ENCODE measurements at places on chromosomes 4 and X.

DNA sequence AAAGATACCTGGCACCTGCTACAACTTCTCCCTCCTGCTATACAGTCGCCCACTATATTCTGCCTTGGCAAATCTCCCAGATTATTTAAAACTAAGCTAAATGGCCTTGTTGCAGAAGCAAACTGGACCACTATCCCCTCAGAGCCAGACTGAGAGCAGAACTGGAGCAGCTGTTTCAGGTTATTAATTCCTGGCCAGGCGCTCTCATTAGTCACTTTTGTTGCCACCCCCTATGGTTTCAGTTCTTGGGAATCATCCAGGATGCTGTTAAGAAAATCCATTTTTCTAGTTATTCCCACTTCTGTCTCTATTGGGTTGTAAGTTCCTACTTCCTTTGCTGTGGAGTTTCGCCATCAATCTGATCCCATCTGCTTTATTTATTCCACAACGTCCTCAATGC is 30.1 kb downstream of the ADGRA3 start:
- DNase-seq, result no peak

DNA sequence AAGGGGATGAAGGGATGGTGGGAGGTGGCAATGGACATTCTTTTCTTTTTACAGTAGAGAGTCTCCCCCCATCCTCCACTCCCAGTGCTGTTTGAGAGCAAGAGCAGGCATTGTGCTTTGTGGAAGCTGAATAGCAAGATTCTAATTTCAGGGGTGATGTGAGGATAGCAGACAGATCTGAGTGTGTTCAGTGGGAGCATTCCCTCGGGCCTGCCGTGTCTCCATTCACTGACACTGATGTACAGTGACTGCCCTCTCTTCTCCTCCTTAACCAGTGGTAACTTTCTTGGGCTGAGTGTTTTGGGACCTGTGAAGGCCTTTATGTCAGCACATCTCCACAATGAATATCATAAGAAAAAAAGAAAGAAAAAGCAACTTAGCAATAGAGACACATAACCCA is 396.6 kb upstream of the RPS6KA3 start:
- DNase-seq, result no peak

DNA sequence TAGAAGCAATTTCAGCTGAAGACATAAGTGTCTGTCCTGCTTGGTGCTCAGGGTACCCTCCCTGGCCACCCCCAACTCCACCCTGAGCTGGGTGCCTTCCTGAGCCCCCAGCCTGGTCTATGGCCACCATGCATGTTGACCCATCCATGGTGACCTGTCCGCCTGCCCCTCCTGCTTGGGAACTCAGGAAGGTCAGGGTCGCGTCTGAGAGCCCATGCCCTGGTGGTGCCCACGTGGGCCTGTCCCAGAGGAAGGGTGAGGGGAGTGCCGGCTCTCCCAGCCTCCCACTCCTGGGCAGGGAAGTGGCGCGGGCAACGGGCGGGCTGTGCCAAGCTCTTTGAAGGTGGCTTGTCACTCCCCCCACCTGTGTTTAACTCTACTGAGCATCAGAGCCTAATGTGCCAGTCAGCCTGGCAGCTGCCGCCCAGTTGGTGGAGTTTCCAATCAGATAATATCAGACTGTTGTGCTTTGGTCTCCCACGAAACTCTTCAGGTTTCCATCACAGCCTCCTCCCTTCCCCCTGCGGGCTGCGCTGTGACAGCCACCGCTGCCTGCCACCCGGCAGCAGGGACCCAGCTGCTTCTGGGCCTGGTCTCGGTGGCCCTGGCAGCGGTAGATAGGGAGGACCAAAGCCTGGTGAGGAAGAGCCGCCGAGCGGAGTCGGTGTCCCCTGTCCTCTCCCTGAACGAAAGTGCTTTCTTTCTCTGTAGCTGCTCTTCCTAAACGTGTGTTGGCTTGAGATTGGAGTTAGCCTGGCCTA is 4.8 kb downstream of the SH3BP2 start:
- peak; percentile 69 for DNase-seq

- DNase-seq, result no peak
Observed at GRCh38 chrX:24561121-24561520, 86.0 kb downstream of the PCYT1B start.

DNA sequence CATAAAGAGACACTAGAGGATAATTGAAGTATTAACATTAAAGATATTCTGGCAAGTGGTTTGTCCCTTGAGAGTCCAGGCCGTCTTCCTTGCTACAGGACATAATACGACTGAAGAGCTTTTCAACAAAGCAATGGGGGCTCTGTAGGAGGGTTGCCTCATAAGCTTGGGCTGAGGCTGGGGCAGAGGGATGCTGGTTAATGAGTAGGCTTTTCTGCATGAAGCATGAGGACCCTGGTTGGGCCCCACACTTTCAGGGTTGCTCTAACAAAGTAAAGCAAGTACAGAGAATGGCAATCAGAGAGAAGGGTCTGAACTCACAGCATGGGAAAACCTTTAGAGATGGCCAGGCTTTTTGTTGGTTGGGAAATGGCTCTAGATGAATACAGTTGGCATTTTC is 281.3 kb downstream of the IDS start:
- DNase-seq, result no peak

- peak; percentile 31 for DNase-seq
Observed at GRCh38 chrX:1316527-1316926, 20.1 kb upstream of the IL3RA start.

- no peak for DNase-seq
Observed at GRCh38 chrX:38500866-38501265, 60.5 kb upstream of the TSPAN7 start.

DNA sequence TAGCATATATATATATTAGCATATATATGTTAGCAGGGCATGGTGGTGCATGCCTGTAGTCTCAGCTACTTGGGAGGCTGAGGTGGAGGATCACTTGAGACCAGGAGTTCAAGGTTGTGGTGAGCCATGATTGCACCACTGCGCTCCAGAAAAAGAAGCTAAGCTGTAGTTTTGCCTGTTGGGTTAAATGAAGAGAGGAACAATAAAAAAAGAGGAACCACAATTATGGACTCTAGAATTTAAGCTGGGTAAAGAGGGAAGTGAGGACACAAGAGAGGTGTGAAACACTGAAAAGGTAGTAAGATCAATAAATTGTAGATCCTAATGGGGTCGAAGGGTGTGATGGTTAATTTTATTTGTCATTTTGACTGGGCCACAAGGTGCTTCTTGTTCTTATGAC is 40.5 kb upstream of the HSD17B10 start:
- no peak for DNase-seq

- DNase-seq, result peak; percentile 9
Observed at GRCh38 chrX:47568656-47569295, 7.8 kb downstream of the ARAF start.

GRCh38 chr4:171817026-171817425 is 3.8 kb downstream of the GALNTL6 start:
- no peak for DNase-seq

DNA sequence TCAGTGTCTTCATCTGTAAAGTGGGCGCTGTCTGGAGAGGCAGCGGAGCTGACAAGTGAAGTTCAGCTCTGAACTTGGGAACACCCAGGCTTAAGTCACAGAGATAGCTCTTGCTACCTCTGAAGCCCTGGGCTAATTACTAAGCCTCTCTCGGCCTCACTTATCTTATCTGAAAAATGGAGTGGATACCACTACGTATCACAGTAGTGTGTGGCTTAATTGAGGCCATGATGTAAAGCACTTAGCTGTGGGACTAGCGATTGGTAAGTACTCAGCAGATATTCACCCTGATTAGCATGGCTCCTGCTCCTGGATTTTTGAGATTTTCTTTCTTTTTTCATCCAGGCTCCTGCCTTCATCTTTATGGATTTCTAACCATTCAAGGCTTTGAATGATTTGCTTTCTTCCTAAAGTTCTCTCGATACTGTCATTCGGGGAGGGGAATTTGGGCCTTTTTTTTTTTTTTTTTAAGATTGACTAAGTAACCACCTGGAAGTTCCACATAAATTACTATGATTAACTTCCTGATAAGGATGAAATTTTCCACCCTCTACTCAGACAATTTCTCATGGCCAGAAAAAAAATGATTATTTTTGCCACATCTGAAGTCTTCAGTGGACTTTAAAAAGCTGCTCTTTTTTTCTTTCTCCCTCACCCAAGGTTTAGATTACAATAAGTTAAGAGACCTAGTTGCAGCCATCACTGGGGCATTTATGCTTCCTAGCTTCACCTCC is 17.1 kb downstream of the LDB2 start:
- DNase-seq, result no peak

DNA sequence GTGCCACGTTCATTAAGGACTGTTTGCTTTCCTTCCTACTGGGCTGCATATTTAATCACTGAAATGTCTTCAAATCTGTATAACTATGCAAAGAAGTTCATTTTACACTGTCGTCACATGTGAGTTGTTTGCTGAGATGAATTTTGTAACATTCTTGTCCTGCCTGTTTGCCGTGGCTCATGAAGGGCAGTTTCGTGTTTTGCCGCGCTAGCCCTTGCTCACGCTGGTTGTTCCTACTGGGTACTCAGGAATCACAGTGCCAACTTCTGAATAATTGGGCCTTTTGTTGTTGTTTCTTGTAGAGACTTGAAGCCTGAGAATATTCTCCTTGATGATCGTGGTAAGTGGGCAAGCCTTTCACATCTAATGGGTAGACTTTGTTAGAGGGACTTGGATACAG is 52.2 kb downstream of the HTT-AS start:
- DNase-seq, result no peak

DNA sequence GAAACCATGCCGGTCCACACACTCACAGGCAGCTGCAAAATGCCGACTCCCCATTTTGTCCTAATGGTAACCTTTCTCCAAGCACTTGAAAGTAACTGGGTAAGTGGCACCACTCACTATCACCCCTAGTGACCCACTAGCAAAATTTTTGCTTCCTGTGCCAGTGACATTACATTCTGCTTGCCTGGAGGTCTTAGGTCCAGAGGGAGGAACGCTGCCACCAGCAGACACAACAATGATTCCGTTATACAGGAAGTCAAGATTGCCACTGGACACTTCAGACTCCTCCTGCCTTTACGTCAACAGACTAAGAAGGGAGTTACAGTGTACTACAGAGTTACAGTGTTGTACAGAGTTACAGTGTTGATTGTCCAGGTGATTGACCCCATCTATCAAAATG is 11.8 kb upstream of the TMEM192 start:
- no peak for DNase-seq

GRCh38 chr4:106627051-106627450 is 258.5 kb upstream of the GIMD1 start:
- no peak for DNase-seq

DNA sequence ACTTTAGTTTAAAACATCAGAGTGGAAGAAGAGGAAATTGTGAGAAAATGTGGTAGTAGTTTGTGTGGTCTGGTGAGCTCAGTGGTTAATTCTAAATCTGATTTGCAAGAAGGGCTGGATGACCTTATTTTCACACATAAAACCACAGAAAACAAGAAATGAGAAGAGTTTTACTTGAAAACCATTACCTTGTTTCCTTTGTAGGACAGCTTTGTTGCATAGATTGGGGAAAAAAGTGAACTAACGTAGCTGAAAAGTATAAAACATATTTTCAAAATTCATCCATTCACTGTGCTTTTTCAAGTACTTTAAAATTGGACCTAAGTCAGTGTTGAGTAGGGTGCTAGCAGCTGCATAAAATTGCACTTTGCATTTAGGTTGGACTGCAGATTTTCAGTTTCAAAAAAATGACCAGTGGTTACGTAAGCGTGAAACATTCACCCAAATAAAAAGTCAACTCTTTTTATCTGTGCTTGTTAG is 211.3 kb downstream of the ARHGAP10 start:
- no peak for DNase-seq

- peak; percentile 52 for DNase-seq
Observed at GRCh38 chrX:48071064-48071985, at the start of gene ZNF630. TSS of gene ZNF630 (minus strand) at chrX:48071640. CDS start at chrX:48066886, 4,754 bp downstream.

- DNase-seq, result no peak
Observed at GRCh38 chr4:78149751-78150542, 92.8 kb downstream of the FRAS1 start.

DNA sequence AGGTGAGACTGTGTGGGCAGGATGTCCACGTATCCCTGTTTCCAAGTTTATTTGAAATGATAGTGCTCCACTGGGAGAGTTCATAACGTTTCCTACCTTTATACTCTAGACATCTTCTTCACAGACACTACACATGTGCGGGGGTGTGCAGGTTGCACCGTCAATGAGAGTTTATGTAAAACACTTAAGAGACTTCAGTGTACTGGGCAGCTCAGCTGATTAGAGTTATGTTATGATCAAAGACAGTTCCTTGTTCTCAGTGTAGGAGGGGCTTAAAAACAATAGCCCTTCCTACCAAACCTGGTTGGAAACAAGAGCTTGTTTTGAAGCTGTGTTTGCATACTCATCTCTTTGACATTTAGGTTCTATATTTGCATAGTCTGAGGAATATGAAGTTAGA is 326.9 kb upstream of the AGA start:
- no peak for DNase-seq

DNA sequence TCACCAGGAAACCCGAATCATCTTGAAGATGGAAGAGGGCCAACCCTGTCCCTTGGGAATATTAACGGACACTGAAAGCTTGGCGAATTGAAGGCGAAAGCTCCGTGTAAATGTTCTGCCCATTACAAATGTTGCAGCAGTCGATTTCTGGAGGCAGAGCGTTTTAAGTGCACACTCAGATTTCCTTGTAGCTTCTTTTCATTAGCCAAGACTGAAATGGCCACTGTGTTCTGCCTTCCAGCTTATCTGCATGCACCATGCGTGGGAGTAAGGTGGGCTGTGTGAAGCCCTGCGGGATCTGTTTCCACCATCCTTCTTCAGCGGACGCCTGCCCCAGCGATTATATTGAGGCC is 1.3 kb downstream of the SMIM20 start:
- no peak for DNase-seq

GRCh38 chrX:32041181-32041580 is 969.3 kb upstream of the FTHL17 start:
- no peak for DNase-seq

- no peak for DNase-seq
Observed at GRCh38 chr4:81723019-81723884, 251.5 kb upstream of the RASGEF1B start.
